ENCODE measurements at places on chromosomes 7 and 10.

- no peak for DNase-seq
Observed at GRCh38 chr7:33041631-33042428, 20.7 kb downstream of the NT5C3A start.

GRCh38 chr10:125444790-125445189 lies 238.2 kb downstream of the TEX36 start:
- DNase-seq, result no peak

DNA sequence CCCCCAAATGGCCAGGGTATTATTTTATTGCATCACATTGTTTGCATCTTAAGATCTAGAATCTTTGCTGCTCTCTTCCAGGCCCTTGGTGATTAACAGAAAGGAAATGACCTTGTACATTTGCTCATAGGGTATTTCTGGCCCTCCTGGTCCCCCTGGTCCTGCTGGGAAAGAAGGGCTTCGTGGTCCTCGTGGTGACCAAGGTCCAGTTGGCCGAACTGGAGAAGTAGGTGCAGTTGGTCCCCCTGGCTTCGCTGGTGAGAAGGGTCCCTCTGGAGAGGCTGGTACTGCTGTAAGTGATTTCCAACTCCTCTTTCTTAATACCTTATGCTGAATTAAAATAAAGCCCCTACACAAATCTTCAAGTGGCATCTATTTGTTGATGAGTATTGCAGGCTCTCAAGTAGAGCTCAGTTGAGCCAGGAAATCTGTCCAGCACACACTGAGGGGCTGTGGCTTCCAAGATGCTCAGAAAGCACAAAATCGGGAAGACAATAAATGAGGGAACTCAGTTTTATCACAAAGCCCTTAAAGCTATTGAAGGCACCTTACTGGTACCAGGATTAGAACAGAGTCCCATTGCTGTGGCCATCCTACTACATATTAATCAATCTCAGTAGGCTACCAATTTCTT lies 28.2 kb downstream of the COL1A2 start:
- DNase-seq, result no peak

- no peak for DNase-seq
Observed at GRCh38 chr7:1586126-1586826, 16.4 kb upstream of the PSMG3 start.

- no peak for DNase-seq
Observed at GRCh38 chr7:104655592-104655991, 327.2 kb downstream of the LHFPL3 start.

GRCh38 chr7:77538281-77539212 lies 1.5 kb downstream of the PTPN12 start:
- peak; percentile 77 for DNase-seq

DNA sequence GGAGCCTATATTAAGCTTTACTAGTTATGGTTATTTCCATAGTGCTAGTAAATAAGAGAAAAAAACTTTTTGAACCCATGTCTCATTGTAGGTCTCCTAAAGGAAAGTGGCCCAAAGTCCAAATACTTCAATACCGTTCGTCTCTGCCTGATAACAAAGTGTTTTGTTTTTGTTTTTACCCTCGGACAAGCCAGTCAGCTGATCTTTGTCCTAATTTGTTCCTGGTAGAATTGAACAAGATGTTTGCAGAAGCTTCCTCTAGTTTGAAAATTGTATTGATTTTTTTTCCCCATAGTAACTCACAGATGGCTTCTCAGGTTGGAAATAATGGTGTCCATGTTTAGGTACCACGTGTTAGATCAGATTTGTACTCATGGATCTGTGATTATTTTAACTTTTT lies 335.8 kb upstream of the KAT6B start:
- no peak for DNase-seq

DNA sequence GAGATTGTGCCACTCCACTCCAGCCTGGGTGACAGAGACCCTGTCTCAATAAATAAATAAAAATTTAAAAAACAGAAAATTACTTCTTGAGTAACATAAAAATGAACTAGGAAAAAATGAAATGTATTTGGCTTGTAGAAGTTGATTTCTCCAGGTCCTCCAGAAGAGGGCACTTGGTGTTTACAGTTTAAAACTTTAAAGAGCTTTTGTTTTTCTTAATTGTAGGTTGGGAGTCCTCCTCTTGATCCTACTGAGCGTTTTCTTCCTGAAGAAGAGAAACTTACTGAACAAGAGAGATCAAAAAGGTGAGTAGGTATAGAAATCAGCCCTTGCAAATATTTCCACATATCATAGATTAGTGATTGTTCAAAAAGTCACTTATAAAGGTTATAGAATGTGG lies 16.2 kb downstream of the KIFBP start:
- DNase-seq, result peak; percentile 50
